ENCODE measurements at places on chromosomes 6 and 20.
A peak's percentile ranks its signal among the peaks of the same experiment; 100 is the strongest.

DNA sequence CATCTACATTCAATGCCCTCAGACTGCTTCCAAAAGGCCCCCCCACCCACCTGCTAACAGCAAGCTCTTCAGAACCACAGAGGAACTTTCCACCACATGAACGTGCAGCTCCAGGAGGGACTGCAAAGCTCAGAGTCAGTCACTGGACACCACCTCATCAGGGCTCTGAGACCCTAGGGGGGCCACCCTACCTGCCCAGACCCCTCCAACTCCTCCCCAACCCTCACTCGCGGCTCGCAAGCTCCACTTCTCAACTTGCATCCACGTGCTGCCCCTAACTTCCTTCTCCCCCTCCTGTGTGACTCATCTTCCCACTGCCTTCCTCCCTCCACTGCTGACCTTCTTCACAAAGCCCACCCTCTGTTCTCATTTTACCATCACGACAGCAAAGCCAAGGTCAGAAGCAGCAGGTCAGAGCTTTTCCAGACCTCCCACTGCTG lies 6.5 kb downstream of the MBOAT1 start:
- no peak for DNase-seq

- no peak for DNase-seq
Measured at GRCh38 chr6:37273690-37274089, 15.7 kb upstream of the TMEM217 start.

DNA sequence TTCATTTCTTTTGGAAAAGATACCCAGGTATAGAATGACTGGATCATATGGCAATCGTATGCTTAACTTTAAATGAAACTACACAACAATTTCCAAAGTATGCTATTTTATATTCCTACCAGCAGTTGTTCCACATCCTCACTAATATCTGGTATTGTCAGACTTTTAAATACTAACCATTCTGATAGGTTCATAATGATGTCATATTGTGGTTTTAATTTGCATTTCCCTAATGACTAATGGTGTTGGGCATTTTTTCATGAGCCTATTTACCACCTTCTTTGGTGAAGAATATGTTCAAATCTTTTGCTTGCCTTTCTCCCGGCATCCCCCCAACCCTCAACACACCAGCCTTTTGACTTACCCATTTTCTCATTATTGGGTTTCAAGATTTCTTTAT lies 96.2 kb upstream of the HMGN3 start:
- DNase-seq, result no peak

- no peak for DNase-seq
Measured at GRCh38 chr6:10531942-10532341, 10.8 kb downstream of the GCNT2 start.

DNA sequence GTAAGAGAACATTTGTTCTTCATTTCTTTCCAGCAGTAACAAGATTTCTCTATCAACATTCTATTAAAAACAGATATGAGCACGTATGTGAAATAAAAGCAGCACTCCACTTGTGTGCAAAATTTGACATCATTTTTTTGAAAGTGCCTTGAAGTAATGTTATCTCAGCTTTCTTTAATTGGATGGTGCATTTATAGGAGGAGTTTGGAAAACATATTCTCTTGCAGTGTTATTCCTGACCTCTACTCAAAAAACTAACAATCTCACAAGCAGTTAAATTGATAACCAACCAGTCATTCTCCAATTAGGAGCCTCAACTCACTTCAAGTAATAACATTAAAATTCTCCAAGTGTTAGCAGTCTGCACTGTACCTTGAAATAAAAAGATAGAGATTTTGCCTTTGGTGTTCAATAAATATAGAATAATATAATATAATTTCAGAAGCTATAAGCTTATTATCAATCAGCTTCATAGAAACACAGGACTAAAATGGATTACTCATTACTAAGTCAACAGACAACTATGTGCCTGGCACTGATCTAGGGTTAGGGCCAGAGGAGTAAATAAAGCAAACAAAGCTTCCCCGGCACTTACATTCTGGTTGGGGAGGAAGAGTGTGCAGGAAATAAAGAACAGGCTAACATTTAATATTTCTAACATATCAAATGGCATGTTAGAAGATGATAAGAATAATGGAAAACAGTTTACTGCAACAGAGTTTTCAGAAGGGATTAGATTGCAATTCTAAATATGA lies 149.0 kb upstream of the SGK1 start:
- DNase-seq, result no peak

- no peak for DNase-seq
Measured at GRCh38 chr20:4512891-4513550, 208.7 kb upstream of the PRND start.

GRCh38 chr20:59525500-59526241 lies 78.7 kb upstream of the PHACTR3 start:
- DNase-seq, result peak; percentile 31

DNA sequence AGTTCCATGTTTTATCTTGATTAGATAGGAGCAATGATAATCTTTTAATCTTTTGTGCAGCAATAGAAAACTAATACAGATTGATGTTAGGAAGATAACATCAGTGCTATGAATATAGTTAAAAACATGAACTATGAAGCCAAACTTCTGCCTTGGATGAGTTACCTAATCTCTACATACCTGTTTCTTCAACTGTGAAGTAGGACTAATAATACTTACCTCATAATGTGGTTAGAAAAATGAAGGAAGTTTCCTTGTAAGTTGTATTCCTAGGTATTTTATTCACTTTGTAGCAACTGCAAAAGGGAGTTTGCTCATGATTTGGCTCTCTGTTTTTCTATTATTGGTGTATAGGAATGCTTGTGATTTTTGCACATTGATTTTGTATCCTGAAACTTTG lies 111.9 kb downstream of the FRK start:
- DNase-seq, result no peak

- DNase-seq, result peak; percentile 21
Measured at GRCh38 chr20:41854765-41855164, 236.6 kb upstream of the CHD6 start.

DNA sequence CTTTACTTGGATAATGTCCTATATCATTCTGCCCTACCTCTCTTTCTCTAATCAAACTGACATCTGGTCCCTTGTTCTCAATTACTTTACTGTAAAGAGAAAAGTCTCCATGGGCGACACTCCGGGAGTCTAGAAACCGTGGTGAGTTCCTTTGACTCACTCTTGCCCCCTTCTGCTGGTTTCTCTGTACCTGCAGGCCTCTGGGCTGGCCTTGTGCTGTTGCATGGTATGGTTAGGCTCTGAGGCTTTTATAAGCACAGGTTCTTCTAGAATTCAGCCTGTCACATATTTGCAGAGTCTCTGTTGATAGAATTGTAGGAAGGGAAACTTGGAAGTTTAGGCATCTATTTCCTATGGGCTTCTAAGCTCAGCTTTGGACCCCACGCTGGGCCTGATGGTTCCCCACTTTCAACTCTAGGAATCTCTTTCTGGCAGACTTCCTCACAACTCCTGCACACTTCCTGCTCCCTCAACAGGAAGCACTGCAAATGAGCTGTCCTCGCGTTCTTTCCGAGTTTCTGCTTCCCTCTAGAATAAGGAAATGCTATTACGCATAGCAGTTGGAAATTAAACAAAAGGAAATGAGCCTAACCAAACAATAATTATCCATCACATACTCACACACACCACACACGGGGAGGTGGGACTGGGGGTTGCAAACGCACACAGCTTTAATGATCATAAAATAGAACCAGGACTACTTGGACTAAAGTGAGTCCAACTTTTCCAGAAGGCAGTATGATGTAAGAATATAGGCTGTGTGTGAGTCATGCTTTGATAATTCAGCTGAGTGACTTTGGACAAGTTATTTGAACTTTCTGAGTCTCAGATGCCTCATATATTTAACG lies 683.3 kb downstream of the QKI start:
- DNase-seq, result no peak

- no peak for DNase-seq
Measured at GRCh38 chr6:70764706-70765105, 97.0 kb downstream of the SMAP1 start.

DNA sequence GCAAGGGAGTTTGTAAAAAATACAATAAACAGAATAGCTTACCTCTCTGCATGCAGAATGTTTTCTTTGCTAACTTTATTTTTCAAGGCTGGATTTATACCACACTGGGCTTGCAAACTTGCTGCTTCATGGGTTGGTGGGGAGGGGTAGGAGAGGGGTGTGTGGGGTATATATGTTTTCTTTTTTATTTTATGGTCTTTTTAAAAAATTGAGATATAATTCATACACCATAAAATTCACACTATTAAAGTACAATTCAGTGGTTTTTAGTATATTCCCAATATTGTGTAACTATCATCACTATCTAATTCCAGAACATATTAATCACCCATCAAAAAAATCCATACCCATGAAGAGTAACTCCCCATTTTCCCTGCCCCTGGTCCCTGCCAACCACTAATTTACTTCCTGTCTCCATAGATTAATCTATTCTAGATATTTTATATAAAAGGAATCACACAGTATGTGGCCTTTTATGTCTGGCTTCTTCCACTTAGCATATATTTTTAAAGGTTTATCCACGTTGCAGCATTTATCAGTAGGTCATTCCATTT lies 14.3 kb upstream of the TRPC4AP start:
- DNase-seq, result no peak

DNA sequence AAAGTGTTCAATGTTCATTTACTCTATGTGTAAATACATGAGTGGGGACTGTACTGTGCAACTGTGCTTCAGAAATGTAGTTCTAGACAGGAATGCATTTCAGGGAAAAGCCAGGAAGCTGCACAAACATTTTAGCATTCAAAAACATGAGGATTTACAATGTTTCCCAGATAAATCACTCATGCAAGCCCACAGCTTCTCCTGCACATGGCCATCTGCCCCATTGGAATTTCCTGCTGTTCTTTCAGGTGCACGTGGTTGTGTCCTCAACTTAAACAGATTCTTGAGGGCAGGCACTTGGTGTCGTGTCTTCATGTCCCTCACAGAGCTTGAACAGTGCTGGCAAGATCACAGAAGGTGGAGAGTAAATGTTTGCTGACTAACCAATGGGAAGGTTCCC lies 101.5 kb downstream of the UNC5CL start:
- DNase-seq, result no peak
